Activated CD4-positive, alpha-beta T cell treated with anti-CD3 and anti-CD28 coated beads, Interleukin-2, amount 50 U/mL, for 48 hours (primary cell): ENCODE measurements at places on chromosomes 12 and 14.

DNA sequence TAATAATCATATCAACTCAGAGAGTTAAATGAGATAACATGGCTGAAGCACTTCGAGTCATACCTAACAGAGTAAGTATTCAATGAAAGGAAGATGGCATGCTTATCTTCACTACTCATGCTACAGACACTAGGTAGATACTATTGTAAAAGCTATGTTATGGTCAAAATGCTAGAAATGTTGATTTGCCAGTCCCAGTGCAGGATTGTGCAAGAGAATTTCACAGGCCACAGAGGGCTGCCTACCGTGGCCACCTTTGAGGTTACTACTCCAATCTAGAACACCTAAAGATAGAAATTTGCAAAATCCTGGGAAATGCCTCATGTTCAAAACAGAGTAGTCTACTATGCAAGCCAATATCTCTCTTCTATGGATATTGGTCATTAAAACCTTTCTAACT, 75.3 kb upstream of the PLEKHG7 start:
- no peak for DNase-seq

DNA sequence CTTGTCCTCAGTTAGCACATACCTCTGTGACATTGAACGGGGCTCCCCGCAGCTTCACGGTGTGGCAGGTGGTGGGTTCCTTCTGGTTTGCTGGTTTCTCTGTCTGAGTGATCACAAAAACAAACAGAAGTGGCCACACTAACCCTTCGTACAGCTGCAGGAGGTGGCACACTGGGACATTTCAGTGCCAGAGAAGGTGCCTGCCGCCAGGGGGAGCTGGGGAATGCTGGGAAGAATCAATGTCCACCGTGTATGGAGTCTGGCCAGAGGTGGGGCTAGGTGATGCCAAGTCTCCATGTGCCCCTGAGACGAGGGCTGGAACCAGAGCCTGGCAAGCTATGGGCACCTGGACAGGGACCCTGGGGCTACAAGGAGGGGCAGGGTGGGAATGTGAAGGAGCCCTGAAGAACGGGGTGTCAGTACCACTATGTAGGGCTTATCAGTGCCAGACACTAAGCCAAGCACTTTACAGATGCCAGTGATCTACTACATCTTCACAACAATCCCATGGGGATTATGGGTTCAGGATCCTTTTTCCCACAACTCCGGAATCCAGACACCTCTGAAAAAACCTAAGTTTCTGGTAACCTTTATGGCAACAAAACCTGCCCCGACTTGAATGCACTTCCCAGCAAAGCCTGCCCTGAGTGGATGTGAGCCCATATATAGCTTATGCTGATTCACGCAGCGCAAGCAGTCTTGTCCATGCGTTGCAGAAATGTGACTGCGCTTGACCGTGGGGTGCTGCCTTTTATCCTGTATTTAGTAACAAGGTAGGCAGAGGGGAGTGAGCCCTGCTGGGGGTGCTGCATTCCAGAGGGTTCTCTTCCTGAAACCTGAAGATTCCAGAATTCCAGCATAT, 10.8 kb downstream of the RBM19 start:
- no peak for DNase-seq

GRCh38 chr14:22807432-22808087, 7.7 kb downstream of the SLC7A7 start:
- no peak for DNase-seq

GRCh38 chr12:10783252-10783651, 19.2 kb downstream of the TAS2R7 start:
- no peak for DNase-seq

DNA sequence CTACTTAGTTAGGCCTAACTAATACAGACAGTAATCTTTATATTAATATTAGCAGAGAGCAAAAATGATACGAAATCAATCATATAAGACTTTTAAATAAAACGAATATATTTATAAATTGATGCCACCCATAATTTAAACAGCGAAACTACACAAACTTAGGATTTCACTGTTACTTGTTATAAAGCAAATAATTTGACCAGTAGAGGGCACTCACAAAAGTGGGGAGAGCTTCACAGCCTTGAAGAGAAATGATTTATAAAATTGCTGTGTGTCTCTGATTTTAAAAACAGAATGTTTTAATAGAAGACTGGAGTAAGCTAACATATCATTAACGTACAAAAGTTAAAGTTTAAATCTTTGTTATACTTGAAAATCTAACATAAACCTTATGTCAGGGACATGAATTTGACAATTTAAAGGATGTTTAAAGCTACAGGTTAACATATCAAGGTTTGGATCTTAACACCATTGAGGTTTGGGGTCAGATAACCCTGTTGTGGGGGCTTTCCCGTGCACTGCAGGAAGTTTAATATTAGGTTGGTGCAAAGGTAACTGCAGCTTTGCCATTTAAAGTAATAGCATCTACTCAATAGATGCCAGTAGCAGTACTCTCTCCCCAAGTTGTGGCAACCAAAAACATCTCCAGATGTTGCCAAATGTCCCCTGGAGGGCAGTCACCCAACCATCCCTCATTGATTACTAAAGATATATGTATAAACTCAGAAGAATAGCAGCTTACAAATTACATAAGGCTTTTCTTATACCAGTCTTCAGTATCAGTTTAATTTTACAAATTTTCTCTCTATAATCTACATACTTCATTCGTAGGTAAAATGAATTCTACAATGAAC, 9.3 kb downstream of the KRAS start:
- no peak for DNase-seq

GRCh38 chr12:62739266-62740015, 195.5 kb downstream of the PPM1H start:
- no peak for DNase-seq

- peak; percentile 21 for DNase-seq
Observed at GRCh38 chr12:52713960-52714886, 10.9 kb upstream of the KRT77 start.

DNA sequence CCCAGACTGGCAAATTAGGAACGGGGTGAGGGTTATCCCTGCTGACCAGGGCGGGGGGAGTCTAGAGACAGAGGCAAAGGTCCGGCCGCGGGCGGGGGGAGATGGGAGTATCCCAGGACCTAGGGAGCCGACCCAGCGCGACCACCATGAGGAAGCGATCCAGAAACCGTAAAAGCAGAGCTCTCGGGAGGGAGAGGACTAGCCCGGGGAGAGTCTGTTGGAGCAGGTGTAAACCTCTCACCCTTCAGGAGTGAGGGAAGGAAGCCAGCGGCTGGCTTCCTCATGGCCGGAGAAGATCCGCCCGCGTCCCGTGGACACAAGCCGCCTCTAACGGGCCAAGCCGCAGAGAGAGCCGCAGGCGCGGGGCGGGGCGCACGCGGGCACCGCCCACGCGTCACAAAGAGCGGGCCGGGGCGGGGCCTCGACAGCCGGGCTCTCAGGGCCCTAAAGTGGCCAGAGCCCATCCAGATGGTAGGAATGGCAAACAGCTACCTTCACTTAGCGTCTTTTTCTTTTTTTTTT, at the start of gene ACRBP:
TSS of gene ACRBP (minus strand) at position 350 of the 522 bp plus-strand sequence. CDS start at position 284, 66 bp downstream.
- peak; percentile 42 for DNase-seq

- DNase-seq, result no peak
Observed at GRCh38 chr12:2453761-2454090, 341.0 kb upstream of the FKBP4 start.

DNA sequence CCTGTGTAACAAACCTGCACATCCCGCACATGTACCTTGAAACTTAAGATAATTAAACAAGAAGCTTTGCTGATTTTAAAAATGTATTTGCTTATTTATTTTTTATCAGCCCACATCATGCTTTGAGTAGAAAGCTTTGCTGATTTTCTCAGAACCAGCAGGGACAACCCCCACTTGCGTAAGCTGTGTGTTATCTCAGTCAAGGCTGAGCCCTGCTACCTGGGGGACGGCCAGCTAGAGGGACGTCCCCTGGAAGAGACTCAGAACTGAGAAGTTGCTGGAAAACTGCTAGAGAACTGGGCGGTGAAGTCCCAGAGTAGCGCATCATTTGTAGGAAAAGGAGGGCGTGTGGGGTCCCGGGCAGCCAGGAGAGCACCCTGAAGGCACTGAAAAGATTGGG, 4.1 kb upstream of the PLEK2 start:
- DNase-seq, result no peak

- peak; percentile 6 for DNase-seq
Observed at GRCh38 chr12:63276537-63277365, 125.8 kb upstream of the AVPR1A start.

DNA sequence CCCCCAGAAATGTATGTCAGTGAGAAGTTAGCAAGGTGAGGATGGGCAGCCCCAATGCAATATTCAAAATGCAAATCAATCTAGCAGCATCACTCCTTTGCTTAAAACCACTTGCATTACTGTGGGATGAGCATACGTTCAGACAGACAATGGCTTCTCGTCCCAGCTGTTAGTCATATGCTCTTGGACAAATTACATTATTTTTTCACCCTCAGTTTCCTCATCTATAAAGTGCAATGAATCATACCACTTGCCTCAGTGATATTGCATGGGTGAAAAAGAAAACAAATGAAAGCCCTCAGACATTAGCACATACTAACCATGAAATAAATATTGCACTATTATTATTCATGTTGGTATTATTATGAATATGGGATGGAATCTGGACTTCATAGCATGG, 132.3 kb downstream of the C12orf75 start:
- no peak for DNase-seq

DNA sequence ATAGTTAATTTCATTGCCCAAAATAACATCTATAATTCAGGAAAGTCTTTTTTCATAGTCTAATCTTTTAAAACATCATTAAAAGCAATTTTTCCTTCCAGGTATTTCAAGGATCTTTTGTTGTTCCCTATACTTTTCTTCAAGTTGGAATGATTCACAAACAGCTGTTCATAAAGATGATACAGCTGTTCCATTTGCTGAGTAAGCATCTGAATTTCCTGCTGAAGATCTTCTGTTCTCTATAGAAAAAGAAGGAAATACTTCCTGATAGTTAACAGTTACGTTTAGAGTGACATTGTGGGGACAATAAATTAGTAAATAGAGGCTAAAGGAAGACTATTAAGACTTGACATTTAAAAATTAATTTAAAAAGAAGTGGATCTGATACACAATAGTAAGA, 30.3 kb upstream of the ESR2 start:
- no peak for DNase-seq

DNA sequence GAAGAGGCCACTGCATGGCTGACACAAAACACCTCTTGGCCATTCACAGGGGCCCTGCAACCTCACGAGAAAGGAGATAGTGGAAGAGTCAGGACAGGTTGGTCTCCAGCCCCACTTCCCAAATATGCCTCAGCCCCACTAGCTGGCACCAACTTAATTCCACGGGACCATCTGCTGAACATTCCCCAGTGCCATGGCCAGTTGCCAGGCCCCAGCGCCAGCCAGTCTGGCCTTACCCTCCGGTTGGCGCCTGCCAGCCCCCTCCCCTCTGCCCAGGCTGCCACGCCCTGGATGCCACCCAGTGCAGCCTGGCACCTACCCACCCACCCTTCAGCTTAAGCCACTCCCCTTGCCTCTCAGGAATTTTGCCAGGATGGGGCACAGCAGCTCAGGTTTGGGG, 21.2 kb upstream of the HSPB8 start:
- DNase-seq, result no peak

GRCh38 chr14:90669731-90670130, 146.5 kb downstream of the TTC7B start:
- DNase-seq, result no peak

GRCh38 chr14:21036751-21037150, 2.1 kb upstream of the RNASE13 start:
- DNase-seq, result no peak

- DNase-seq, result no peak
Observed at GRCh38 chr14:49310298-49310697, 275.9 kb downstream of the RPS29 start.

DNA sequence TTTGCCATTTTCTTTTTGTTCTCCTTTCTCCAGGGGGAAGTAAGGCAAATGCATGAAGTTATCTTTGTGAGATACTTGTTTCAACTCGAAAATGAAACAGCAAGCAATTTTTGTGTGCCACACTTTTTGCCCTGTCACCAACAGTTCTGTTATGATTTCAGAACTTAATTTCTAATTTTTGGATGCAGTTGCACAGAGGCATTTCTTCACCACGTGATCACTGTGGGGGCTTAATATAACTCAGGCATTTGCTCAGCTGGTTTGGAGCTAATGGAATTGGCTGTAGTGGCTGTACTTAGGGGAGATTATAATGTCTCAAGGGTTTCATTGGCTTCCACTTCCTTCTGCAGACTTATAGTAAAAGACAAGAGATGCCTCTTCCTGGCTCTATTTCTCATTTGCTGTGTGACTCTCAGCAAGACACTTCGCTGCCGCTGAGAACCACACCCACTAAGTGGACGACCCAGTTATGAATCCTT, 452.4 kb downstream of the RAD51B start:
- DNase-seq, result no peak

DNA sequence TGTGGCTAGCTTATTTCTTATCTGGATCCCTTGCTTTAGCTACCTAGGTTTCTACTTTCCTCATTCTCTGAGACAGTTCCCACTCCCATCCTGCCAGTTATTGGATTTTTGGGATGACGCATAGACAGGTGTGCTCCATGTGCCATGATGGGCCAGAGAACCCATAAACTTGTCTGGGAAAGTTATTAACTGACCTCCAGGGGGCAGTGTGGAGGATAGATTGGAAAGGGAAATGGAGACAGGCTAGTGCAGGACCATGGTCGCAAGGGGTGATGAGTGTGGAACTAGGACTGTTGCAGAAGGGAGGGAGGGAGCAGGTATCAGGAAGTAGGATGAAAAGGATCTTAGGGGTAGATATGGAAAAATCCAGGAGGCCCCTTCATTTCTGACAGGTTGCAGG, 80.3 kb downstream of the ESRRB start:
- peak; percentile 16 for DNase-seq

DNA sequence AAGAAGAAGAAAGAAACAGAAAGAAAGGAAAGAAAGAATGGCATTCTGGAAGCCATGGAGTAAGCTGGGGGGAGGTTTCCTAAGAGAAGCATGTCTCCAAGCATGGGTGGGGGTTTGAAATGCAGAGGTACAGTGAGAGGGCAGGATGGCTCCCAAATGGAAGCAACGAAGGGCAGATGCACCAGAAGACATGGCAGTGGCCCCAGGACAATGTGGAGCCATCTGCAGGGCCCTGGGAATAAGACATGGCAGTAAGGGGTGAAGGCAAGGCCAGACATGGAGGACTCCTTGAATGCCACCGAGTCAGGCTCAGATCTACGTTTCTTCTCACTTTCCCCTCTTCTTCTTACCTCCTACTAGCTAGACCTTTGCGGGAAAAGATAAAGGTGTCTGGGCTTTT, 4.7 kb upstream of the COL2A1 start:
- DNase-seq, result no peak

GRCh38 chr14:90615517-90616060, 200.6 kb downstream of the TTC7B start:
- no peak for DNase-seq

DNA sequence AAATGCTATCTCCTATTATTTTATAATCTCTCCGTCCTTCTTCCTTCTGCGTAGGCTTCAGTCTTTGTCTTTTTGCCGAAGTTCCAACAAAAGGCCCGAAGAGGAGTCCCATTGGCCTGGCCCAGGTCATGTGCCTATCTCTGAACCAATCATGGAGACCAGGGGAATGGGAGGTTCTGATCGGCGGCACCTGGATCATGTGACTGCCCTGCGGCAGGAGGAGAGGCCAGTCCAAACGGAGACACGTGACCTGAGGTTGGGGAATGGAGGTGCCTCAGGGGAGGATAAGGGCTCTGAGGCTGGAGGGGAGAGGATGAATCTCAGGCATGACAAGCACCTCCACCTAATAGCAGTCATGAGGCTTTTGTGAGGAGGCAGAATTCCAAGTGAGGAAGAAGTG, 86.0 kb downstream of the AACS start:
- no peak for DNase-seq

GRCh38 chr12:1994429-1995143, 9.7 kb downstream of the DCP1B start:
- DNase-seq, result no peak
